H1 (cell line): ENCODE measurements at places on chromosomes 4 and X.

GRCh38 chr4:99134586-99134985 lies 9.5 kb downstream of the ADH4 start:
- DNase-seq, result no peak

- no peak for DNase-seq
Measured at GRCh38 chr4:60948008-60948407, 252.1 kb upstream of the ADGRL3 start.

GRCh38 chrX:44747317-44747716 lies 96.5 kb upstream of the DUSP21 start:
- no peak for DNase-seq

DNA sequence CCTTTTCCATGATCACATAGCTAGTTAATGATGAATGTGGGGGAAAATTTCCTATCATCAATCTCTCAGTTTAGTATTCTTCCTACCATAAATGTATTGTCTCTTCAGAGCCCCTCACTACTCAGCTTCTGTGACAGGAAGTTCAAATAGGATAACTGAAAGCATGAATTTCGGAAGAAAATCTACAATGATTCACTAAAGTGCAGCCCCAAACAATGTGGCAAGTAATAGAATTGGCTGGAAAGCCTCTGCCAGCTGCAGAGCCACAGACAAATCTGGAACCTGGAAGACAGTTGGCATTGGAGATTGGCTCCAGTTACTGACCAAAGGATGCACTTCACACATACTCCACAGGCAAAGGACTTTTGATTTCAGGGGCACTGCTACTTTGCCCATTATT lies 35.2 kb downstream of the EGF start:
- no peak for DNase-seq
